CD4-positive, alpha-beta T cell treated with Interferon gamma for 1 hour (primary cell): ENCODE measurements at places on chromosomes 5 and 9.

GRCh38 chr9:19026375-19026774 lies 6.6 kb downstream of the SAXO1 start:
- DNase-seq: no peak

- no peak for DNase-seq
Measured at GRCh38 chr9:1580215-1580614, 434.9 kb upstream of the SMARCA2 start.

- DNase-seq: no peak
Measured at GRCh38 chr5:68192679-68193060, 22.9 kb upstream of the PIK3R1 start.

DNA sequence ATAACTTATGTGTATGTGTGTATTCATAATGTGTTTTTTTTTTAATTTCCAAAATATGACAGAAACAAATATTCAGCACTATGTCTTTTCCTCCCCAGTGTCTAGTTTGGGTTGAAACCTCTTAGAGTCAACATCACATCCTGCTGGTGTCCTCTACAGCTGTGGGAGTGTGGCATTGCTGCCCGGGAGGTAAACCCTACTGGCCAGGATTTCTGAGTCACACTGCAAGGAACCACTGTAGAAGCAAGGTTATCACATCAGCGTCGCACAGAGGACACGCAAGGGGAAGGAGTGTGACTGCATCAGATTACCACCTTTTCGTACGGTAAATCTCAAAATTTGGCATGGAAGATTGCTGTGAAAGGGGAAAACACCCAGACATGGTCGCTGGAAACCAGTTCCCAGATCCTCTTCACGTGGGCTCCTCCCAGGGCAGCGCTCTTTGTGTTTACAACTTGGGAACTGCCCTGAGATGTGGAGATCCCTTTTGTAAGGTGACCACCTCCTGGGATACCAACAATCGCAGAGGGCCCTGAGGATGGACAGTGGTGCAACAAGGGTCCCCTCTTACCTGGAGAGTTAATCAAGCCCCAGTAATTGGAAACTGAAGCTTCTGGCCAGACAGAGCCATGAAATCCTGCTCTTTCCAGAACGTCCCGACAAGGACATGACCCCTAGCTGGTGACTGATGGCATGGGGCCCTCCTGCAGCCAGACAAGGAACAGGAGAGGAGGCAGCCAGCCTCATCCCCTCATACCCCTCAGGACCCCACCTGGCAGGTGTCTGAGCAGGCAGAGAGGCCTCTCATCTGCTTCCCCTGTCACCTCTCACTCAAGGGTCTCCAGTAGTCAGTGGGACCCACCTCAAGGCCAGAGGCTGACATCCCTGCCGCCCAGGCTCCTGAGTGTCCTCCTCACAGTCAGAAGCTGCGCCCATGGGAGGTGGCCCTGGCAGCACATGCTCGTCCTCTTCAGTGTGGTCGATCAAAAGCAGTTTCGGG lies 194.7 kb downstream of the MED10 start:
- no peak for DNase-seq

- DNase-seq: no peak
Measured at GRCh38 chr5:2187156-2187555, 304.4 kb upstream of the IRX4 start.

- no peak for DNase-seq
Measured at GRCh38 chr9:95458666-95459065, 58.1 kb downstream of the PTCH1 start.

GRCh38 chr9:71916834-71917534 lies 5.5 kb downstream of the C9orf85 start:
- DNase-seq: no peak

DNA sequence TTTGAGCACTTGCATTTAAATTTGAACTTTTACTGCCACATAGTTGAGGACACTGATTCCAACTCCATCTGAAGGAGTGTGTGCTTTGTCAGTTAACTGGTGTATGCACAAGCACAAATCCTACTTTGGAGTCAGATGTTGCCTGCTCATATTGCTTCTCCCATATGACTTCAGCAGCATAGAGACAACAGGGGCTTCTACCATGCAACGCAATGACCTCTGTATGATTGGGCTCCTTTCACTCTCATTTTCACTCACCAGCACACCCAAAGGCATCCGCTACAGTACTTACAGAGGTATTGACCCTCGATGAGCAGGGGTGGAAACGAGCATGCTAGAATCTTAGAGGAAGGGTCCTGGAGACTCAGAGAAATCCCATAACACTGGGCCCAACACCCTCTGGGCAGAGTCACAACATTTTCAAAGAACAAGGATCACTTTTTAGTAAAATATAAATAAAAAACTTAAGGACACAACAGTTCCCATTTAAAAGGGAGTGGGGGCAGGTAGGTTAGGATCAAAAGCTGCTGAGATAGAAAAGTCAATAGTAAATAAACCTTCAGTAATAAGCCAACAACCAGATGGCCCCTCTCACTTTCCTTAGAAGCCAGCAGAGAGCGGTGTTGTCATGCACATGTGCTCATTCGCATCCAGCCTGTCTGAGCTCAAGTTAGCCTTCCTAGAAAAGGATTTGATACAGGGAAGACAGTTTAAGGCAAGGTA lies 203.8 kb downstream of the SNCAIP start:
- DNase-seq: peak; percentile 13

GRCh38 chr9:114775981-114776380 lies 29.9 kb downstream of the TNFSF15 start:
- no peak for DNase-seq

DNA sequence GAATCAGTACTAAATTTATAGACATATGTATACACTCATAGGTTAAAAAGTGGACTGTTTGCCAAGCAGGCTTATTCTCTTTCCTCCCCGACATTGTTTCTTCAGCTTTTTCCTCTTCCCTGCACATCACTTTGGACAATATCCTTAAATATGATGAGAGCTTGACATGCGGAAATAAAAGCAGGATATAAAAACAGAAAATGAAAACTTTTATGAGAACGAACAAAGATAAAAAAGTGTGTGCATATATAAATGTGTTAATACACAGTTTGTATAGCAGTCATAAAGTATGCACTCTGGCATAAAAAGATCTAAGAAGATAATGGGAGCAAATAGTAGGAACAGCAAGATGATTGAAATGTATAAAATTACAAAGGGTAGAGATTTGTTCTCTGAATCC lies 86.4 kb upstream of the IFNE start:
- DNase-seq: no peak

GRCh38 chr5:179089502-179089901 lies 29.3 kb downstream of the ZNF354C start:
- DNase-seq: no peak

GRCh38 chr9:114367772-114368569 lies 19.8 kb downstream of the AKNA start:
- DNase-seq: no peak

DNA sequence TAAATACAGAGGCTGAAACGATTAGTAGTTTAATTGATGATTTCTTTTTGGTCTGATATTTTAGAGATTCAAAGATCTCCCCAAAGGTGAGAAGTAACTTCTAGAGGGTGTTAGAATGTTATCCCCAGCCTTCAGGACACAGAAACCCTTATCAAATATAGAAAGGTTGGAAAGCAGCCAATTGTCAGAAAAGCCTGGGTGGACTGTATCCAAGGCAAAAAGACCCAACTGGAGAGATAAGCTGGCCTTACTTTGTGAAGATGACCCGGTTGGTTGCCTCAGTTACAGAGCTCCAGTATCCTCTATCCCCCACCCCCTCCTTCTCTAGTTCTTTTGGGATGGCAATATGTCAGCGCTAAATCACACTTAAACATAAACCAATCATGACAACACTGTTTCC lies 75.7 kb downstream of the GCNT4 start:
- no peak for DNase-seq

GRCh38 chr5:53303105-53303504 lies 177.3 kb upstream of the FST start:
- DNase-seq: no peak

- no peak for DNase-seq
Measured at GRCh38 chr5:1724822-1725602, 74.6 kb downstream of the MRPL36 start.

DNA sequence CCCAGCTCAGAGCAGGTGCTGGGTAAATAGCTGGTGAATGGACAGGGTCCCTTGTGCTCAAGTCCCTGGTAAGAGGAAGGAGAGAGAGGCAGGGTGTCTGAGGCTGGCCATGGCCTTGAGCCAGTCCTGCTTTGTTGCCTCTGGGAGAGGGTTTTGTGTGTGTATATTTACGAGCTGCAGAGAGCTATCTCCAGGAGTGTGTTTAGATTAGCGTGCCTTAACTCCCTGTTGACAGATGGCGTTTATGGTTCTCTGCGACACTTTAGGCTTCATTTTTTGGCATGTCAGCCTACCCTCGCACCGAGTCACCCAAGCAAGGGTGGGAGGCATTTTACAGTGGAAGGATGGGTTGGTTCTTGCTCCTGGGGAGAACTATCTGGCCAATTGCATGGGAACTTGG lies 22.2 kb downstream of the HMCN2 start:
- DNase-seq: no peak

DNA sequence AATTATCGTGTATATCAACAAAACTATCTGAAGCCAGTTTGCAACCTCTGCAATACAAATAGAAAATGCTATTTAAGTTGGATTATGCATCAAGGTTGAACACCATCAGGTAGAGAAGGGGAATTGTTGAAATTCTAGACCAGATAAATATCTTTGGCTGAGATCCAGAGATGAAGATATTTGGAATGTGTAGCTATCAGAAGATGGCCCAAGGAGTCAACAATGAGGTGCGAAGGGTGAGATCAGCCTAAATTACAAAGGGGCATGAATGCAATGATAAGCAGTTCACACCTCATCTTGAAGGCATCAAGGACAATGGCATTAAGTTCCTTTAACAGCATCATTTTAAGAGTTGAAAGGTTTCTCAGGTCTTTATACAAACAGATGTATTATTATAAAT lies 572.1 kb upstream of the DMAC1 start:
- DNase-seq: no peak

DNA sequence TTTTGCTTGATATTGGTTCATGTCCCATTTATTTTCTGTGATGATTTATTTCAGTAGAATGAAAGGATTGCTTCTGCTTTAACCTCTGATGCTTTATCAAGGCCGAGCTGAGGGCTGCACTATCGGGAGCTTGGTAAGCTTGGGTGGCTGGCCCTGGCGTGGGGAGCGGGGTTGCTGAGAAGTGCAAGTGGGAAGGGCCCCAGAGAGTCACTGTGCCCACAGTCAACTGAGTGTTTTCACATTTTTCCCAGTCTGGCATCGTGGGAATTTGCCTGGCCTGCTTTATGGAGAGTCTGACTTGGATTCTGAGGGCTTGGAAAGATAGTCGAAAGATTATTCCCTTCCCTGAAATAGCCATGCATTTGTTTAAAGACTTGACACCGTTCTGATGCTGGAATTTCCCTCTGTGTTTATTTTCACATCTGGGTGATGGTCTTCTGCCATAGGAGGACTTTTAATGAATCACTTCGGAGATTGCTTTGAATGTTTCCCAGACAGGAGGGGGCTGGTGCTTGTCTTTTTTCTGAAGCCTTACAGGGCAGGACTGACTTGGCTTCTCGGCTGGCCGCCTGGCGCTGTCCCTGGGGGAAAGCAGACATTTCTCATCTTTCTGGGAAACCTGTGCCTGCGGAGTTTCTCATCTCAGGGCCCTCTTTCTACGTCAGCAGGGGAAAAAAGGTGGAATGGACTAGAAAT lies 139.0 kb downstream of the BOD1 start:
- DNase-seq: no peak

DNA sequence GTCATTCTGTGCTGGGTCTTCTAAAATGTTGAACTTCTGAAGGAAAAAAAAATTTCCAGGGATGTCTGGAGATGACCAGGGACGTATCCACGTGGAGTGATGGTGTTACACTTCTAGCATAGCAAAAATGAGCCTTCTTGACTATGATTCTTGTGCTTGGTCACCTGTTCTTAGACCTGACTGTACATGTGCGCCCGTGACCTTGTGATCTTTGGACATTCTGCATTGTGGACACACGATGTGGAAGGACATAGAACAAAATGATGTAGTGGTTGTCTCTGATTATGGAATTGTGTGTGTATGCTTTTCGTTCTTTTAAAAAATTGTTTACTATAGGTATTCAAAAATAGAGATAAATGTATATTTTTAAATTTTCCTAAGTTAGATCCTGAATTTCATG lies 61.0 kb downstream of the SNX30 start:
- no peak for DNase-seq

DNA sequence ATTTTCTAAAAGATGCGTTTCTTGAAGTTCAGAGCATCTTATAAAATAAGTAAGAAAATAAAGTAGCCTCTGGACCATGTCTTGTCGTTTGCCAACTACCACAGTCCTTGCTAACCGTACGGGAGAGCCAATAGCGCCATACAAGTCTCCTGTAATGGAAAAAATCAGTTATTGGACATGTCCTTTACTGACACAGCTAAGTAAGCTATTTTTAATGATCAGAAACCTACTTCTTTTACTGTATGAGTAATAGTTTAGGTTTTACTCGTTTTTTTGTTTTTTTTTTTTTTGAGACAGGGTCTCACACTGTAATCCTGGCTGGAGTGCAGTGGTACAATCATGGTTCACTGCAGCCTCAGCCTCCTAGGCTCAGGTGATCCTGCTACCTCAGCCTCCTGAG lies 37.7 kb upstream of the RAPGEF6 start:
- DNase-seq: no peak

DNA sequence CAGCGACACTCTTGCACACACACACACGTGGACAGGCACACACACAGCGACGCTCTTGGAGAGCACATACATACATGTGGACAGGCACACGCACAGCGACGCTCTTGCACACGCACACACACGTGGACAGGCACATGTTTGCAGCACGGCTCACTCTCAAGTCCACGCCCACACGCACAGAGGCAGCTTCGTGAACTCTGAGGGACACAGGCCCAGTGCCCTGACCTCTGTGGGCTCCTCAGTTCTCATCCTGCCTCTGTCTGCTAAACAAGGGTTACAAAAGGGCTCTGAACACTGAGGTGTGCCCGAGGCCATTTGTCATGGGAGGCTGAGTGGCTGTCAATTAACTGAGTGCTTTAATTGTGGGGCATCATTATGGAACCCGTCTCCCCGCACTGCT lies 558.8 kb upstream of the ADAMTS16 start:
- no peak for DNase-seq

GRCh38 chr5:29697785-29698414 lies 1495.6 kb upstream of the CDH6 start:
- DNase-seq: no peak

- no peak for DNase-seq
Measured at GRCh38 chr5:83197326-83197967, 120.1 kb downstream of the XRCC4 start.

DNA sequence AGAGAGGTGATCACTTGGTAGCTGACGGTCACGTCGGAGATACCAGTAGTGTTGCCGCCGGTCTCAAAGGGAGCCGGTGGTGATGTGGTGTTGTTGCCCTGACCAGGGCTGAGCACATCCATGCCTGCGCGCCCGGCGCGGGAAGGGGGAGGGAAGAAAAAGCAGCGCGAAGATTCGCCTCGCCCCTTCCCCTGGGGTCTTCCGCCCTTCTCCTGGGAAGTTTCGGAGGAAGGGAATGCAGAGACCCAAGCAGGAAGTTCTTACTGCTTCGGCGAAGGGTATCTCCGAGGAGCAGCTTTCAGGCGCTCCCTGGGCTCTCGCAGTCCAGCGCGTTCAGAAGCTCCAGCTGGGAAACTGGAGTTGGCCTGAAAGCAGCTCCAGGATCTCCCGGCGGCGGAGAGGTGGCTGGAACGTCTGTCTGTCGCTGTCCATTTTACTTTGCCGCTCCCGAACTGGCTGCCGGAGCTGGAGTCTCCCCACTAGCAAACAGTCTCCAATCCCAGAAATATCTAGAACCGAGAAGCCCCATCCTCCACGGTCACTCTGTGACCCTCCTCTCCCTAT lies 565 bp downstream of the HTR1A start:
- no peak for DNase-seq
